ENCODE measurements at places on chromosomes 13 and 19.

- H3K27ac ChIP-seq, result no peak overlapping the region
- H3K27me3 ChIP-seq, result no peaks in the 10 kb centered on the region
These were observed 34.2 kb upstream of the ARGLU1 start for GRCh38 chr13:106602178-106602577.

- peaks cover 29% of the 10 kb centered on the region for H3K4me1 ChIP-seq
- peak; percentile 34 for DNase-seq
- peaks cover 5% of the 10 kb centered on the region for H3K36me3 ChIP-seq
- no peaks in the 10 kb centered on the region for H3K27me3 ChIP-seq
These were observed 749 bp upstream of the CPT1C start for GRCh38 chr19:49690079-49690655.

GRCh38 chr13:59856281-59856810, 307.4 kb downstream of the DIAPH3 start:
- H3K27ac ChIP-seq, result no peak overlapping the region
- no peaks in the 10 kb centered on the region for H3K27me3 ChIP-seq
- no peaks in the 10 kb centered on the region for H3K36me3 ChIP-seq
- DNase-seq, result no peak
- no peaks in the 10 kb centered on the region for H3K4me1 ChIP-seq

- H3K36me3 ChIP-seq, result no peaks in the 10 kb centered on the region
- no peaks in the 10 kb centered on the region for H3K27me3 ChIP-seq
- peaks cover 13% of the 10 kb centered on the region for H3K4me1 ChIP-seq
- no peak overlapping the region for H3K27ac ChIP-seq
- DNase-seq, result no peak
- no peak overlapping the region for H3K4me3 ChIP-seq
These were observed 419.4 kb upstream of the DACH1 start for GRCh38 chr13:72286421-72286820.

- no peak overlapping the region for H3K27ac ChIP-seq
- H3K4me1 ChIP-seq, result peaks cover 4% of the 10 kb centered on the region
- no peaks in the 10 kb centered on the region for H3K36me3 ChIP-seq
- H3K4me3 ChIP-seq, result no peak overlapping the region
These were observed 542.8 kb downstream of the RFC3 start for GRCh38 chr13:34360702-34361101.

DNA sequence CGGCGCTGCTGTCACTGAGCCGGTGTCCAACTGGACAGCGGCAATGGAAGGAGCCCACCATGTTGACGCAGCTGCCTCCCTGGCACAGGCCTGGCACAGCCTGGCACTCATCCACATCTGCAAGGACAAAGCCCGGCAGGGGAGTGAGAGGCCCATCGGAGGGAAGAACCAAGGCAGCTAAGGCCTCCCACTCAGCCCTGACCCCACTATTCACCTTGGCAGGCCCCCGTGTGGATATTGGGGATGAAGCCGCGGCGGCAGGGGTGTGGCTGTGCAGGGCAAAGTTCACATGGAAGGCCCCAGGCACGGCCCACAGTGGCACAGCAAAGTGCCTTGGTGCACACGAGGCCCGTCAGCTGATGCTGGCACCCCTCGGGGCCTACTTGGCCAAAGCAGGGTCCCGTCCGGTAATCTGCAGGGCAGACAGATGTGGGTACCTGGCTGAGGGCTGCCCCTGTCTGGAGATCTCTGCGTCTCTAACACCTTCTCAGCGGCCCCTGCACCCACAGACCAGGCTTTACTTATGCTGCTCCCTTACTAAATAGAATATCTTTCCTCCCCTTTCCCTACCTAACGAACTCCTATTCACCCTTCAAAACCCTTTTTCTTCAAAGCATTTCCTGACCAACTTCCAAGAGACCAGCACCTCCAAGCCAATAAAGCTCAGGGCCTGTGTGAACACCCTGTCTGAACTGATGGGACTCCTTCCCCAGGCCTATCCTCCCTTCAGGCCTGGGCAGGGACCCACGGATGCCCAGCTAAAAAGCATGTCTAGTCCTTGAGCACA, 7.5 kb downstream of the FBN3 start:
- H3K36me3 ChIP-seq, result no peaks in the 10 kb centered on the region
- DNase-seq, result no peak
- no peak overlapping the region for H3K4me3 ChIP-seq
- H3K27ac ChIP-seq, result no peak overlapping the region
- peaks cover 2% of the 10 kb centered on the region for H3K27me3 ChIP-seq

GRCh38 chr19:41646589-41647204, 19.8 kb upstream of the CEACAM4 start:
- no peak overlapping the region for H3K4me3 ChIP-seq
- H3K27me3 ChIP-seq, result no peaks in the 10 kb centered on the region
- H3K27ac ChIP-seq, result no peak overlapping the region
- H3K36me3 ChIP-seq, result no peaks in the 10 kb centered on the region
- H3K4me1 ChIP-seq, result no peaks in the 10 kb centered on the region

- no peaks in the 10 kb centered on the region for H3K36me3 ChIP-seq
- H3K27me3 ChIP-seq, result no peaks in the 10 kb centered on the region
- no peak overlapping the region for H3K27ac ChIP-seq
- no peak overlapping the region for H3K4me3 ChIP-seq
- DNase-seq, result no peak
- peaks cover 6% of the 10 kb centered on the region for H3K4me1 ChIP-seq
These were observed 2.7 kb downstream of the WIZ start for GRCh38 chr19:15447057-15447456.

- DNase-seq, result peak; percentile 87
- H3K4me1 ChIP-seq, result peaks cover 46% of the 10 kb centered on the region
- H3K4me3 ChIP-seq, result peak overlapping the region; percentile 40
- H3K27me3 ChIP-seq, result peaks cover 30% of the 10 kb centered on the region
- no peaks in the 10 kb centered on the region for H3K36me3 ChIP-seq
These were observed 8.2 kb downstream of the REX1BD start for GRCh38 chr19:18596752-18597157.

DNA sequence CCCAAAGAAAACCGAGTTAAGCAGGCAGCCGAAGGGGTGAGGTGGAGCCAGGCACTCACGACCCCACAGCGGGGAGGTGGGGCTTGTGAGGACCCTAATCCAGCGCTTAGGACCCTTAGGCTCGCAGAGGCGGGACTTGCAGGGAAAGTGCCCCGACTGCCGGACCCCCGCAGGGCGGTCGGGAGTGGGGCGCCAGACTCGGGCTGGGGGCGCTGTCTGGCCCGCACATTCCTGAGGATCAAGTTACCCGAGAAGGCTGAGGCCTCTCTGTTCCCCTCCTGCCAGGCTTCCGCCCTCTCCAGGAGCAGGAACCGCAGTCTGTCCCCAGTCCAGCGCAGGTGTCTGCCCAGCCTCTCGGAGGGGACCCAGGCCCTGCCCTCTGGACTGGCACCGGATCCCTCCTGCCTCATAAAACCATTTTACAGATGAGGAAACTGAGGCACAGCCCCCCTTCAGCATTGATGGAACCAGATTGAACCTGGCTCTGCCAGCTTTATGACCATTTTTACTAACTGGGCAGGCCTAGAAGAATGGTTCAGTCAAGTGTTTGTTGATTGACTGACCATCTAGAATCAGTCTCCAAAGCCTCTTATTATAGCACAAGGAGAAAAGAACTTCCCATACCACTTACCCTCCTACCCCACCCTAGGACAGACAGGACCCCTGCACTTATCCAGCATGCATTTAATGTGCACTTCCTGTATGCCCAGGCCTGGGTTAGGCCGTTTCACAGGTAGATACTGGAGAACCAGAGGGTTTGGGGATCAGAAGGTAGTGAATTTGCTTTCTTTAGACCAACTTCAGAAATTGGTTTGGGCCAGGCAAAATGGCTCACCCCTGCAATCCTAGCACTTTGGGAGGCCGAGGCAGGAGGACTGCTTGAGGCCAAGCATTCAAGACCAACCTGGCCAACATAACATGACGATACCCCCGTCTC, 6.7 kb upstream of the JUND start:
- H3K4me3 ChIP-seq, result peak overlapping the region; percentile 52
- H3K27me3 ChIP-seq, result peaks cover 6% of the 10 kb centered on the region
- peak overlapping the region; percentile 83 for H3K27ac ChIP-seq
- H3K36me3 ChIP-seq, result no peaks in the 10 kb centered on the region
- peaks cover 41% of the 10 kb centered on the region for H3K4me1 ChIP-seq

GRCh38 chr13:72643311-72643989, 84.0 kb downstream of the MZT1 start:
- peaks cover 9% of the 10 kb centered on the region for H3K4me1 ChIP-seq

DNA sequence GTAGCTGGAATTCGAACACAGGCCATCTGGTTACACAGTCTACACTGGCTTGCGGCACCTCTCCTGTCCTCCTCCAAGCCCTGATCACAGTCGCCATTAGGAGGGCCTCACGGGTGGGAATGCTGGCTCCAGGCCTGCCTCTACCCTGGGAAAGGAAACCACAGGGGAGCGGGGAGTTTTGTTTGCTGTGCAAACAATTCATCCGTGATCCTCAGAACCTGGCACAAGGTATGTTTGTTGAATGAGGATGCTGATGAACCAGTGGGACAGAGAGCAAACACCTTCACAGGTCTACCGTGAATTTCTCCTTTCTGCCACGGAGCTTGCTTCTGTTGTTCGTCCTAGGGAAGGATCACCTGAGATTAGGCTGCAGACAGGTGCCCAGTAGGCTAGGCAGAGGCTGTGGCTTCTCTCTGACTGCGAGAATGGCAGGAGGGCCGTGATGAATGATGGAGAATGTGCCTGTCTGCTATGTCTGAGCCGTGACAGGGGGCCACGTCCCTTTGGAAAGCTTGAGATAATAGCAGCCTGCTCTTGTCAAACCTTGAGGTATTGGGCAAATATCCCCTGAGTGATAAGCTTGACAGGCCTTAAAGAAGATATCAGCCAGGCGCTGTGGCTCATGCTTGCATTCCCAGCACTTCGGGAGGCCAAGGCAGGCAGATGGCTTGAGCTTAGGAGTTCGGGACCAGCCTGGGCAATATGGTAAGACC, 36.7 kb downstream of the PIN1 start:
- no peaks in the 10 kb centered on the region for H3K27me3 ChIP-seq
- 0 out of 2 replicates have a peak overlapping the region, but pooled peaks have one; percentile 66 for H3K27ac ChIP-seq
- no peak for DNase-seq
- no peak overlapping the region for H3K4me3 ChIP-seq
- H3K36me3 ChIP-seq, result no peaks in the 10 kb centered on the region
- 0 out of 2 replicates have a peak, but pooled peaks cover 3% of the 10 kb centered on the region for H3K4me1 ChIP-seq

- H3K36me3 ChIP-seq, result no peaks in the 10 kb centered on the region
- H3K4me1 ChIP-seq, result no peaks in the 10 kb centered on the region
- no peak for DNase-seq
- no peak overlapping the region for H3K4me3 ChIP-seq
- no peak overlapping the region for H3K27ac ChIP-seq
These were observed 30.7 kb upstream of the NFIC start for GRCh38 chr19:3335431-3336350.

DNA sequence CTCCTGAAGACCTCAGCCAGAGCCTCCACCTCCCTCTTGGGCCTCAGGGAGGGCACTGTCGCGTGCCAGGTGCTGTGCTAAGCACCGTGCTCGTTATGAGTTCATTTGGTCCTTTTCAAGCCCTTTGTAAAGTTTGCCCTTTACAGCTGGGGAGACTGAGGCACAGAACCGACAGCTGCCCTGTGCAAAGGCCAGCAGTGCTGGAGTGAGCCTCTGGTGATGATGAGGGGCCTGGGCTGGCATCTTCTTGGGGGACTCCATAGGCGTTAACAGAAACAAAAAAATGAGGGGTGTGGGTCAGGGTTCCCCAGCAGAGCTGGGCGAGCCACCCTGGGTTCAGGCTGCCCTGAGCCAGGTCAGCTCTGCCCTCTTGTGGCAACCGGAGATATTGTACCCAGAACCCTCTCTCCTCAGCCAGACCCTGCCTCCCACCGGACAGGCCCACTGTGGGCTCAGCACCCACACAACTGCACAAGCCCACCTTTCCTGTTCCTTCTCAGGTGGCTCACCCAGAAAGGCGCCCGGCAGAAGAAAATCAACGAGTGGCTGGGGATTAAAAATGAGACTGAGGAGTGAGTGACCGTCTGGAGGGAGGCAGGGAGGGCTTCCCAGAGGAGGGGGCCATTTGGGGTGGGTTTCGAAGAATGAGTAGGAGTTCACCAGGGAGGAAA, 5.5 kb upstream of the IFI30 start:
- no peak overlapping the region for H3K27ac ChIP-seq
- peaks cover 4% of the 10 kb centered on the region for H3K36me3 ChIP-seq
- no peaks in the 10 kb centered on the region for H3K27me3 ChIP-seq
- peak; percentile 78 for DNase-seq

GRCh38 chr13:35549481-35549880, 73.0 kb upstream of the MAB21L1 start:
- no peaks in the 10 kb centered on the region for H3K36me3 ChIP-seq
- H3K4me1 ChIP-seq, result no peaks in the 10 kb centered on the region
- no peak for DNase-seq
- no peak overlapping the region for H3K27ac ChIP-seq
- no peaks in the 10 kb centered on the region for H3K27me3 ChIP-seq

GRCh38 chr19:55673465-55673864, 1.6 kb upstream of the EPN1 start:
- no peaks in the 10 kb centered on the region for H3K27me3 ChIP-seq
- H3K4me1 ChIP-seq, result peaks cover 32% of the 10 kb centered on the region
- H3K36me3 ChIP-seq, result peaks cover 10% of the 10 kb centered on the region
- H3K27ac ChIP-seq, result peak overlapping the region; percentile 74
- H3K4me3 ChIP-seq, result no peak overlapping the region

DNA sequence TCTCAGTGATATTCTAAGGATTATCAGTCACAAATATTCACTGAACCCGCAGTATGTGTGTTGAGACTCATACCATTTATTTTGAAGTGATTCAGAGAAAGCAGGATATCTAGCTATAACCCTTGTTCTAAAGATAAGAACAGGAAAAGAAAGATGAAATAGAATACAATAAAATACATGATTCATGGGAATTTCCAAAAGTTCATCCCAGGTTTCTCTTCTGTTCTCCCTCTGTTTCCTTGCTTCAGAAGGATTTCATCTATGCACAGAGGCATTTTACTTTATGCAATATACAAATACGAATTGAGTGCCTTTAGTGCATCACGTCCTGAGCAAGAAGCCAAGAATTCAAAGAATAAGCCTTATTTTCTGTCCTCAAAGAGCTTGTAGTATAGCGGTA, 274.4 kb upstream of the GPC6 start:
- H3K27me3 ChIP-seq, result no peaks in the 10 kb centered on the region
- H3K36me3 ChIP-seq, result no peaks in the 10 kb centered on the region
- H3K4me3 ChIP-seq, result no peak overlapping the region
- no peak for DNase-seq
- no peak overlapping the region for H3K27ac ChIP-seq

DNA sequence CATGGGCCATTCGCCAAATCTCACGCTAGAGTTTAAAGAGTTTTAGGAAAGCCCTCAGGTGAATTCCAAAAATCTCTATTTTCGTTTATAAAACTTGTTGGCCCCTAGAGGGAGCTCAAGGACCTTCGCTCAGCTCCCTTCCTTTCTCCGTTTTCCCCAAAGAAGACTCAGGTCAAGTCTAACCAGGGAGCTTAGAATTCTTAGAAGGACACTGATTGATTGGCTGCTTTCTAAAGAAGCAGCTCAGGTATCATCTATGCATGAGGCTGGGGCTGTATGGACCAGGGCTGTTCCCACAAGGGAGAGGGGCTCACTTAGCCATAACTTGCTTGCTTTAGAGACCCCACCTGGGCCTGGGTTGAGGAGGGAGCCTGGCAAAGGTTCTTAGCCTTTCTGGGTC, 20.5 kb downstream of the DZIP1 start:
- H3K36me3 ChIP-seq, result peaks cover 25% of the 10 kb centered on the region
- no peak overlapping the region for H3K27ac ChIP-seq
- H3K27me3 ChIP-seq, result no peaks in the 10 kb centered on the region
- DNase-seq, result peak; percentile 90

- no peaks in the 10 kb centered on the region for H3K27me3 ChIP-seq
- H3K4me3 ChIP-seq, result no peak overlapping the region
- DNase-seq, result no peak
- H3K27ac ChIP-seq, result peak overlapping the region; percentile 42
- peaks cover 39% of the 10 kb centered on the region for H3K36me3 ChIP-seq
These were observed 11.4 kb downstream of the CHAMP1 start for GRCh38 chr13:114325729-114326128.
